CD4-positive, alpha-beta T cell treated with Interleukin-21 for 1 hour (primary cell): ENCODE measurements at places on chromosomes 16 and 17.

- no peak for DNase-seq
These were observed 672 bp downstream of the CMTR2 start for GRCh38 chr16:71288570-71288889.

DNA sequence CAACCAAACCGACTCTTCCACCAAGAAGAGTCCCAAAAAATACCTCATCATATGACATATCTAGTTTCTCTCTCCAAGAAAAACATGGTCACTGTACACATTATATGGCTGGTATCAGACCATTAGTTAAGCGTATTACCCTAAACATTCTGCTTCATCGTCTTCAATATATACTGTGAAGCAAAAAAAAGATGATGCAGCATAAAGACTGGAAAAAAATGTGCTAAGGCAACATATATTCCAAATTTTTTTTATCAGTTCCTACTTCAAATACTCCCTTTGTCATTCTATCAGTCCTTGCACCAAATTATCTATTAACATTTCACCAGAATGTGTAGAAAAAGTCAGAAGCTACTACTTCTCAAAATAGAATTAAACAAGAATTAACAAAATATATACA, 42.9 kb downstream of the STX8 start:
- no peak for DNase-seq

DNA sequence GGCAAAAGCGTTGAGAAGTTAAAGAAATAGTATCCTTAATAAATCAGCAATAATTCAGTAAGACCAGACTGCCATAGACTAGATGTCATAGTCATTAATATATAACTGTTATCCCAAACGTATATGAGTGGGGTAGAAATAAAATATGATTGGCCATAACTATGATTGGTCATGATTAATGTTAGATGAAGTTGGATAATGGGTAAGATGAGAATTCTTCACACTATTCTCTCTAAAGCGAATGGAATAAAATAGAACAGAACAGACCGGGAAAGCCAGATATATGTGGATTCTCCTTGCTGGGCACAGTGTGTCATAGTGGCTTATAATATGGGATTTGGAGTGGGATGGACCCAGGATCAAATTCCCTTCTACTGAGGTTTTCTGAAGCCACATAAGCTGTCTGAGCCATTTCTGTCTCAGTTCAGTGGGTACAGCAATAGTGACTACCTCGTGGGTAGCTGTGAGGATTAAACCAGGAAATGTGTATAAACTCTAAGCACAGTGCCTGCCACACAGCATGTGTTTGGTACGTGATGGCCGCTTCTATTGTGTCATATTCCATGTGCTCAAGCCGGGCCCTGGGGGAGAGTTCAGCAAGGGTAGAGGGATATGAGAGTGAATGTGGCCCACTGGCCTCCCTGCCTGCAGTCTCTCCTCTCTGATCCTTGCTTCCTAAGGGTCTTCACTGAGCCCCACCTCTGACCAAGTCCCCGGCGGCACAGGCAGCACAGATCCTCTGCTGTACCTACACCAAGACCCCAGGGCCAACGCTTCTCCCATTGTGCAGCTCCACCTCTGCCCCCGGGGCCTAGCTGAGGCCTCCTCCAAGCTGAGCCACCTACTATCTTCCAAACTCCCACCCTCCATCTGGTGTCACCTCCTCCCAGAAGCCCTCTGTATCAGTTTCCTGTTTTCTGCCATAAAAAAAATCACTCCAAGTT, 3.7 kb downstream of the CETP start:
- DNase-seq: no peak

GRCh38 chr16:84795329-84796053, 24.3 kb upstream of the CRISPLD2 start:
- DNase-seq: no peak

- DNase-seq: peak; percentile 62
These were observed 1.2 kb upstream of the HSF4 start for GRCh38 chr16:67163164-67163998.

DNA sequence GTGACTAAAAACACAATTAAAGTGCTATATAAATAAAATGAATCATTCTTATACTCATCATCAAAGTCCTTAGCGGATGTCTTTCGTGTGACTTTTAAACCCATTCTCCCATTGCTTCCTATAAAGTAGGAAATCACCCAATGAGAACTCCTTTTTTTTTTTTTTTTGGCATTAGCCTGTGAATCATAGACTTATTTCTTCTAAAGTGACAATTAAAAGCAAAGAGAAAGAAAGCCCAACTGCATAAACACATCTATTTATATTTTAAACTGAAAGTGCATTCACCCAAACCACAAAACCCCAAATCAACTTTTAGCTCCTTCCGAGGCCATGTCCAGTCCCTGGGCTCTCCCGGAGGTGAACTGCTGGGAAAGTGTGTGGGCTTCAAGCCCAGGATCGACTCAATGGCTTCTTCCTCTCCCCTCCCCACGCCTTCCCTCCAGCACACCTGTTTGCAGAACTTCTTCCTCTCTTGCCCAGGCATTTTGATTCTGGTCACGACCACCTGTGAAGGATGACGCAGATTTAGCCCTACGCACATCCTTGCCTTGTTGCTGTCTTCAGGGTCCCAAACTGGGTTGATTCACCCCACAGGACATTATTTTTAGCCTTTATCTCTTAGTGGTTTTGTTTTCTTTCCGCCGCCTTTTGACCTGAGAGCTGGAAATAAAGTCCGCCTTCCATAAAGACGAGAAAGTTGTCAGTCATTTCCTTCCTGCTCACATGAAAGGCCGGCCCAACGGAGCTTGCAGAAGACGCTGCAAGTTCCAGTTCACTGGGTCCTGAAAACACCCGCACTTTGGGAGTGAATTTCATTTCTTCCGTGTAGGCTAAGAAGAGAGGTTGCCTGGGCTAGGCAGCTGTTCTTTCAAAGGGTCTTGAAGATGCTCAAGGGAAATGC, 166.8 kb downstream of the MAP2K6 start:
- DNase-seq: peak; percentile 20

- no peak for DNase-seq
These were observed 3.2 kb downstream of the TMC6 start for GRCh38 chr17:78125138-78125913.

- no peak for DNase-seq
These were observed 17.4 kb downstream of the CNTNAP4 start for GRCh38 chr16:76294396-76295214.

DNA sequence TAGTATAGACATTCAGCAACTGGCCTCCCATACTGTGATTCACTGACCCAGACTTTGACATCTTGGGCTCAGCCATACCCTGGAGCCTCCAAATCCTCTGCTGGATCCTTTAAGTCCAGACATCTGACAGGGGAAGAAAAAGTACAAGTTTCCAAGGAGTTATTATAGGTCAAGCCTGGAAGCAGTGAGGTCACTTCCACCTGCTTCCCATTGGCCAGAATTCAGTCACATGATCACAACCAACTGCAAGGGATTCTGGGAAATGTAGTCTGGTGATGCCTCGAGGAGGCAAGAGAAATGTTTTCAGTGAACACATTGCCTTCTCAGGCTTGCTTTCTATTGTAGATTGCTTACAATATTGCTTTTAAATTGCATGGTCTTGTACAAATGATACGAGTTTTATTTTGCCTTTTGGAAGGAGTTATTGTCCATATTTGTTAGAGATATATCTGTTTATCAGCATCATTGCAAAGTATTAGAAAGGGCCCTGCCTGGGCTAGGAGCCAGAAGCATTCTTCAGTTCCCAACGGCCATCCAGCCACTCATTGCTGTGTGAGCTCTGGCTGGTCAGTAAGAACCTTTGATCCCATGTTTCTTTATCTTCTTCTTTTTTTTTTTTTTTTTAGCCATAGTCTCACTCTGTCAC, 696.9 kb downstream of the WWOX start:
- DNase-seq: peak; percentile 66

DNA sequence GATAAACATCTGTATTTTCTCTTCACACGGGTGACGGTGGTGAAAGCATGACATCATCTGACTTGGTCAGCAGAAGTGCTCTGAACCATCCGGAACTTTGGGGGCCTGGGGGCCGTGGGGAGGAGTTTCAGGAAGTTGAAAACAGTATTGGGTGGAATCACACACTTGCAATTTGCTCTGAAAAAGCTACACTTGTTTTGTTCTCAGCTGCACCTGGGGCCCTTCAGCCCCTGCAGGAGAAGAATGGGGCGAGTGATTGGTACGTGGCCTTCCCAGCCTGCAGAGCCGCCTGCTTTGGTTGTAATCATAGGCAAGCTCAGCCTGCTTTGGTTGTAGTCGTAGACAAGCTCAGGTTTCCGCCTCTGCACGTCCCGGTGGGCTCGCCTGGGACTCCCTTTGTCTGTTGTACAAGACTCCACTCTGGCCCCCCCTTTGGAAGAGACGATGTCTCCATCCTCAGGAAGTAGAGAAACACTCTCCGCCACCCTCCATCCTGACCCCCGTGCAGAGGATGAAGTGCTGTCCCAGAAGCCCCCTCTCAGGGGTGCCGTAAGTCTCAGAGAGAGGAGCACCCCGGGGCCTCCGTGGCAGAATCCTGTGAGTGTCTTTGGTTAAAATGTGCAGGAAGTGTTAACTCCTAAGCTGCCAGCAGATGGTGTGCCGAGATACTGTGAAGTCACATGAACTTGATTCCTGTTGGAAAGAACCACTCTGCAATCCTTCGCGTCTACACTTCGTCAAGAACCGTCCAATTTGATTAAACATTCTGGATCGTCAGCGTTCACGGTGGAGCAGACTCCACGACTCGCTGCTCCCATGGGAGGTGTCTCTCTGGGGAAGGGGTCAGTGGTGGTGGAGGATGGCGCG, 5.4 kb downstream of the BANP start:
- peak; percentile 79 for DNase-seq

DNA sequence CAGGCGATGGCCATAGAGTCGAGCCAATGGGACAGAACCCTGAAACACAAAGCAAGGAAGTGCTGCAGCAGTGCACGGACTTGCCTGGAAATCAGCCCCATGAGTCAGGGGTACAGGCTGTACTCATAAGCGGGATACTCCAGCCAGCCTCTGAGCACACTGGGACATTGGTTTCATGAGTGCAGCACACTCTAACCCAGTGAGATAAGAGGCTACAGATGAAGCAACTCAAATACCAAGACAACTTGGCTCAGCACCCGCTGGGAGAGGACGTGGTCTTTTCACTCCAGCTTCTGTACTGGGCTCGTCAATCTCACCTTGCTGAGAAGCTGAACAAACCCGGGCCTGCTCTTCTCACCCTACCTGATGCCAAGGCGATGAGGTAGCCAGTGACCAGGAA, 98.2 kb downstream of the AXIN2 start:
- DNase-seq: no peak

GRCh38 chr17:15947271-15947670, 2.3 kb downstream of the ADORA2B start:
- no peak for DNase-seq

DNA sequence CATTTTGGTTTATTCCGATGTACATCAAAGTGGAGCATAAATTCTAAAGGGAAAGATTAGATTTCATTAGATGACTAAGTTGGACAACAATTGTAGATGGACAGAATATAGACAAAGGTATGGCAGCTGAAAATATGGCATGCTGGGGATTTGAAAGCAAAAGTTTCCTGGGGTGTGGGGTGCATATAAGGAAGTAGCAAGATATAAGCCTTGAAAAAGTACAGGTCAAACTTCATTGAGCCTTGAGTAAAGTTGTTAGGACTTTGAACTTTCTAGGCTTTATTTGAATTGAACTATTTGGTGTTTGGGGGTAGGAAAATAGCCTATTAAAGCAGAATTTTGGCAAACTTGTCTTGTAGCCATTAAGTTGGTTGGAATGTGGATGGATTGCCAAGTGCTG, 75.8 kb upstream of the KCNJ16 start:
- DNase-seq: no peak

- no peak for DNase-seq
These were observed 12.2 kb downstream of the EFTUD2 start for GRCh38 chr17:44887016-44887415.

- peak; percentile 83 for DNase-seq
These were observed 17.7 kb downstream of the KSR1 start for GRCh38 chr17:27473748-27474609.

DNA sequence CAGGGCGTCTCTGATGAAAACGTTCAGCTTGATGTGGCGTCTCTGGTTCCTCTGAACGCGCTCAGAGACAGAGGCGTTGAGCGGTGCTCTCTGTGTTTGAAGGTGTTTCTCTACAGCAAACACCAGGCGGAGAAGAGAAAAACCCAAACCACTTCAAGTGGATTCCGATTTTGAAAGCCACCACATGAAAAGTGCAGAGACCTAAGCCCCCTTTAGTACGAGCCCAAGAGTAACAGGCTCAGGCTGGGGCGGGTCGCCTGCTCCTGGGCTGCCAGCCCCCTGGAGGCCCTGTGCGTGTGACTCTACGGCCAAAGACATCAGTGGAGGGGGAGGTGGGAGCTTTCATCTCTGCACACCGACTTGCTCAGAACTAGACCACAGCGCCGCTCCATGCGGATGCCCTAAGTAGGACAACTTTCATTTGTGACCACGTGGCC, 328.4 kb downstream of the MAF start:
- DNase-seq: peak; percentile 67

DNA sequence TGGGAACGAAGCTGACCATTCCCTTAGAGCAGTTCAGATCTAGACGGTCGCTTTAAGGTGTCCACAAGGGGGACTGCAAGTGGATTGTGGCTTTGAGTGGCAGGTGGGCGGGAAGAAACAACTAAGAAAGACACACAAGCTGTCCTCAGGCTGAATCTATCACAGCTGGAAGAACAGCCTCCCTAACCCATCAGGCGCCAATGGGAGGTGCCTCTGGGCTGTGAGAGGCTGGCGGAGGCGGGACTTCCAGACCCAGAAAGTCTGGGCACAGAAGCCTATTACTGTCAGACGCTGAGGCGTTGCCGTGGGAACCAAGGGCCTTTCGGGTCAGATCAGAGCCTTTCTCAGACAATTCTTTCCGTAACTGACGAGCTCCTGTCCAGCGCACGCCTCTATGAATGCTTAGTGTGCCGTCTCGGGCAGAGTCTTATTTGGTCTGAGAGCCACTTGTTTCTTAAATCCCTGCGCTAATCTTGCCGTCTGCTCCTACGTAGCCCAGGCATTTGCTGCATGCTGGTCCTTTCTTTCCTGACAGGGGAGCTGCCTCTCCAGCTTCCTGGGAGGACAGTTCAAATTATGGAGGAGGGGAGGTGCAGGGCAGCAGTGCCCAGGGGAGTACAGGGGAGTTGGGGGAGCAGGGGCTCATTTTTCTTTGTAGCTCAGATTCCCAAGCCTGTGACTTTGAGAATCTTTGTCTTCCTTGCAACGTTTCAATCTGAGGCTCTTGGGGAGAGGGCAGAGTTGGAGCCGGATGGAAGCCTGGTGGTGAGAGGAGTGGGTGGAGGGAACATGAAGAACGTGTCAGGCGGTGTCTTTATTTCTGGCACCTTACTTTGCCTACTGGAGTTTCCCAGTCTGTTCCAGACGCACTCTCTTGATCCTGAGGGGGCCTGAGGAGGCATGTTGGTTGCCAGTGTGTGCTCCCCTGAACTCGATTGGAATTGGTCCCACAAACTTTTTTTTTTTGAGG, 618.7 kb downstream of the KCNJ18 start:
- no peak for DNase-seq

DNA sequence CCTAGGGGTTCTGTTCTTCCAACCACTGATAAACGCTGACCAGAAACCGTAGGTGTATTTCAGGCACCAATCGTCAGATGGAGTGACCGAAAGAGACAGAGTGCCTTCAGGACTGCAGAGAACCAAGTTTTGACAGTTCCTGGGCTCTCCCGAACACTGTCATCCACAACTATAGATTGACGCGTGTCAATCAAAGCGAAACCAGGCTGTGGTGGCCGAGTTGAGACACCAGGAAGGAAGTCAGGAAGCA, 11.9 kb upstream of the AURKB start:
- no peak for DNase-seq
